ENCODE measurements at places on chromosomes 6 and 20.
A peak's percentile ranks its signal among the peaks of the same experiment; 100 is the strongest.

DNA sequence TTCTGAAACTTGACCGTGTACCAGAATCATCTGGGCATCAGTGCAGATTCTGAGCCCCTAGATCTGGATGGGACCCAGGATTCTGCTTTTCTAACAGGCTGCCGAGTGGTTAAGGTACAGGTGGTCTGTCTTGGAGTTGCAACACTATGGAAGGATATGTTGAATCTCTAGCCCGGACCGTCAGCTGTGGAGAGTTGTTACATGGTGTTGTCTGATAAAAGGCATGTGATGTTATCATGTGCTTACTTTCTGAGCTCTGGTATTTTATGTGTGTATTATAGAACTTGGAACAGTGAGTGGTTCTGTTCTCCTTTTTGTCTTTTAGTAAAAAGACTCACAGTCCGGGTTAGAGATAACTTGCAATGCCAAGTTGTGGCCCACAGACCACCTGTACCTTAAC lies 123.0 kb downstream of the JARID2 start:
- no peak for DNase-seq

DNA sequence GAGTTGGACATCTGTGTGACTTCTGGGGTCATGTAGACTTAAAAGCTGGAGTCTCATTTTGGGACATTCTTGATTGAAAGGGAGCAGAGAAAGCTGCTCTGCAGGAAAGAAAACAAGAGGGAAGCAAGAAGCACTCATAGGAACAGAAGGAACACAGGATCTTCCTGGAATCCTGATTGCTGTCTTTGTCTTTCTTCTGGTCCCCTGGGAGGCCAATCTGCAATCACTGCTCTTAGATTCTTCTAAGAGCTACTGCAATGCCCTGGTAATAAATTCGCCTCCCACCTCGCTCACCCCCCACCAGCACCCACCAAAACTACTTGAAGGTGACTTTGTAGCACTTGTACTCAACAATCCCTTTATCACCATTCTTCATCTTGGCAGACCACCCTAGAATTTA lies 51.8 kb downstream of the SLC35B3 start:
- DNase-seq, result no peak

DNA sequence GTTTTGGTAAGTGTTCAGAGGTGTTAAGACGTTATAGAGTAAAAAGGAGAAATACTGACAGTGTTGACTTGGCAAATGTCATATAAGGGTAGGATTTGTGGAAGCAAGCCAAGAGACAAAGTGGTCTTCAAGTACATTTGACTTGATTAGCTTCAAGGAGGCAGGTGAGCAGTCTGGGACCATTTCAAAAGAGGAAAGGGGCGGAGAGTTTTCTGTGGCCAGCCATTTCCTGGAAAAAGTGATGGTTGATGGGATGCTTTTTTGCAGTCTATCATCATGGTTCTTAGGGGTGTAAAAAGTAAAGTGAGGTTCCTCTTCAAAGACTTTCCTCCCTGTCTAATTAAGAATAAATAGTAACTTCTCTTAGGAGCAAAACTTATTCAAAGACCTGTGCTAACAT lies 28.7 kb downstream of the FKBP1A start:
- DNase-seq, result no peak

- DNase-seq, result peak; percentile 50
Observed at GRCh38 chr6:35294308-35294945, 3.2 kb upstream of the DEF6 start.

DNA sequence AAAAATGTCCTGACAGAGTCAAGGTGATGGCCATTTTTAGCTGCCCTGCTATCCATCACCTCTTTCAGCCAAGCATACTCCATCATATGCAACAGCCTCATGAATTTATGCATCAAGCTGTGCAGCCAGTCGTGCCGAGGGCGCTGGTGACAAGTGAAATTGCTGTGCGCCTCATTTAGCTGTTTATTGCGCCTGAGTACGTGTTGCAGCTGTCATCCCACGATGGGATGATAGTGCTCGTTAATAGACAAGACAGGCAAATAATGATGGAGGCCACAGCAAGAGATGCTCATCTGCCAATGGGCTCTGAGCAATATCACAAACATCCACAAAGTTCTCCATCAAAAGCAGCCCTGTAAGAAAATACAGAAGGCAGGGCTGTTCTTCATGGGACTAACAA lies 562.3 kb upstream of the POU3F2 start:
- no peak for DNase-seq

DNA sequence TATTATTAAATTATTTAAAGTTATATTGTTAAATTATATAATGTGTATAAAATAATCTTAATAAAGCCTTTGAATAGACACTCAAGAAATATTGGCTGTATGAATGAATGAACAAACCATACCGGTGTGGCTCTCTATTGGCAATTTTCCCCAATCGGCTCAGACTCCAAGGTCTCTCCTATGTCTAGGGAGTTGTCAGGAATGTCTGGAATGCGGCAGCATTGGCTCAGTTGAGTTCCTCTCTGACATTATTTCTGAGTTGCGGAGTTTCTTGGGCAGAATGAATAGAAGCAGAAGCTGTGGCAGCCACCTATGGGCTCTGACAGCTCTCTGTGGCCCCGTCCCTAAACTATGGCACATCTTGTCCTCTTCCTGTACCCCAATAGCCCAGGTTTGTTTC lies 111.0 kb downstream of the SOBP start:
- DNase-seq, result peak; percentile 48

DNA sequence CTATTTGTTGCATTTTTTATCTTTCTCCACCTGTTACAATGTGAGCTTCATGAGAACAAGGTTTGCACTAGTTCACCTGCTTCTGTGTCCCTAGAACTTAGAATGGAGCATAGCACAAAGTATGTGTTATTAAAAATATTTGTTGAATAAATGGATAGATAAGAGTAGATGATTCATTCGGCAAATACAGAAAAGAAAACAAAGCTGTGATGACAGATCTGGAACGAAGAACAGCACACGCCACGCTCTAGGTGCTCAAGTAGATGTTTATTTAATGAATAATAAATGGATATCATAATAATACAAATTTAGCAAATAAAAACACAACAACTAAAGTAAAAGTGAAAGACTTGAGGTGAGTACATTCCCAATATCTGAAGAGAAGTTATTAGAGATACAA lies 273.1 kb downstream of the HAO1 start:
- DNase-seq, result no peak

DNA sequence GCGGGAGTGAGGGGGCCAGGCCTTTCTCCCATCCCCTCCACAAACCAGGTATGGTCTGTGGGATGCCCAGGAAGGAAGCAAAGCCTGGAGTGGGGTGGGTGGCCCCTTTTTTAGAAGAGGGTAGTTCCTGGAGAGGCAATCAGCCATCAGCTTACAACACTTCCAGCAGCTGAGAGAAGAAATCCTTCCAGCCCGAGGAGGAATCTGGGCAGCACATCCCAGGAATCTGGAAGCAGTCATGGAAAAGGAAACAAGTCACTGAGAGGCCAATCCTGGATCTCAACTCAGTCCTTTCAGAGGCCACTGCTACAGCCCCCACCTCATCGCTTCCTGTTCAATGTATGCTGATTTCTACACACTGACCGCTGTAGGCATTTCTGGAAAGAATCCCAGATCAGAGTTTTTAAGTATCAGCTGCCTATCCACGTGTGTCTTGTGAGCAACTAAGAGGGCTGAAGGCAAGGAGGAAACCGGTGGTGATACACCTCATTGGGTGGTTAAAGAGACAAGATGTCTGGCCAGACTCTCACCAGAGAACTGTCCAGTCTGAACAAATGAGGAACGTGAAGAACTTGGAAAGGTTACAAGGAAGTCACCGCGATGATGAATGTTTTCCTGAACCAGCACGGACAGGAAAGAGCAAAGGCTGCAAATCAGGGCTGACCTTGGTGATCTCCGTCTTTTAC lies 92.9 kb upstream of the SHLD1 start:
- no peak for DNase-seq

DNA sequence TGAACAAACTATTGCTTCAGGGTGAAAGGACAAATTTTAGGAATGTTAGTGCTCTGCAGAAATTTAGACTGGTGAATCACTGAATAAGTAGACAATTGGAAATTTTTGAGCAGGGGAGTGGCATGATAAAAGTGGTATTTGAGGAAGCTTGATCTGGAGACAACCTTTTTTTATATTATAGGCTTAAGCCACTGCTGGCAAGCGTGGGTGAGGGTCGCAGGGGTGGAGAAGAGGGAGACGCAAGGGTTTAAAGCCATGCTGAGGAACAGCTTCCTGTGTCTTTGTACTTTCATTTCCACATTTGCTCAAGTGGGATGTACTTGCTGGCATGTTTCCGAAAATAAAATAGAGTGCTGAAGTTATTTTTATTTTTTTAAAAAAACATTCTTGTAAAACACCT lies 23.7 kb downstream of the NCOA7 start:
- no peak for DNase-seq

GRCh38 chr6:106501960-106502371 lies 127.3 kb downstream of the RTN4IP1 start:
- DNase-seq, result no peak

GRCh38 chr6:123150076-123150475 lies 154.0 kb downstream of the CLVS2 start:
- DNase-seq, result no peak

DNA sequence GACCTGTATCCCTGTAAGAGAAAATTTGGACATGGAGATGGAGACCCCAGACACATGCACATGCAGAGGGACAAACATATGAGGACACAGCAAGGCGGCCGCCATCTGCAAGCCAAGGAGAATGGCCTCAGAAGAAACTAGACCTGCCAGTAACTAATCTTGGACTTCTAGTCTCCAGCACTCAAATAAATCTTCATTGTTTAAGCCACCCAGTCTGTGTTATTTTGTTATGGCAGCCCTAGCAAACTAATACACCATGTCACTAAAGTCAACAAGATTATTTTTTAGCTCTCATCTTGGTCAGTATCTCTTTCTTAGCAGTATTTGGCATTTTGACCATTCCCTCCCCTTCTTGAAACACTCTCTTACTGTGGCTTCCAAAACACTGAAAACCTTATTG lies 26.7 kb downstream of the LATS1 start:
- DNase-seq, result no peak

GRCh38 chr6:12012038-12012557 lies at the start of gene HIVEP1:
HIVEP1 (plus strand) TSS chr6:12012312; CDS start chr6:12015629, 3,317 bp downstream.
- peak; percentile 72 for DNase-seq

- DNase-seq, result no peak
Observed at GRCh38 chr6:128271011-128271410, 249.4 kb downstream of the PTPRK start.

- DNase-seq, result no peak
Observed at GRCh38 chr6:55397986-55398385, 70.7 kb downstream of the GFRAL start.

DNA sequence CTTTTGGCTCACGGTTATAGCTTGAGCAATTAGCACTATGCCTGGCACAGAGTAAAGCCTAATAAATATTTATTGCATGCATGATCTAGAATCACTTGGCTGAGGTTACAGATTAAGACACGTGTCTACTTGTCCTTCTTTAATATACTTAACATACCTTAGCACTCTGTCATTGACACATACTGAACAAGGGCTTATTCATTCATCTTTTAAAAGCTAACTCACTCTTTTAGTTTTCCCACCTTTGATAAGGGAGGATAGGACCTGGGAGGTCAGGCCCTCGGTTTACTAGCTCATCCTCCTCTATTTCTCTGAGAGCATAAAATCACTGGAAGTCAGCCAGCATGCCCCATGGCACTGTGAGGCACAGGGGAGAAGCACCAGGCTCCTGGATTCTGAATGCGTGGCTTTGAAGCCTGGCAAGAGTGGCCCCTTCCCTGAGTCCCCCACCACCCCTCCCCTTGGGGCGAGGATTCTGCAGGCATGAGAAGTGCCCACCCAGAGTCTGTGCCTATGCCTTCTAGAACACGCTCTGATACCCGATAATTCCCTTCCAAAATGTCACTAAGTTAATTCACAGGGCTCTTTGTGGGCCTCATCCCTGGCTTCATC lies 11.2 kb downstream of the ZCCHC3 start:
- DNase-seq, result no peak
